A549 treated with dexamethasone at 1 μM for 4 hours (cell line): ENCODE measurements at places on chromosomes 1 and 21. TPM values are rescaled to one million over a fixed set of nuclear protein-coding genes. Genes with fewer than 3 reads are reported as not detected.

PDZK1 gene
- total RNA-seq, result 0.80 to 1.5 TPM (median 1.1 TPM) in 5 replicates

TSACC gene
- total RNA-seq, result 2.2 to 3.0 TPM (median 2.5 TPM) in 5 replicates

FOXO6 gene
- 0.46 to 0.94 TPM (median 0.84 TPM) in 5 replicates for total RNA-seq

SMCP gene
- not detected in 5 replicates for total RNA-seq

OR10Z1 gene
- not detected in 5 replicates for total RNA-seq
